ENCODE measurements at places on chromosomes 4 and X.

GRCh38 chr4:157217708-157218107 is 2.8 kb upstream of the GRIA2 start:
- no peak for DNase-seq

DNA sequence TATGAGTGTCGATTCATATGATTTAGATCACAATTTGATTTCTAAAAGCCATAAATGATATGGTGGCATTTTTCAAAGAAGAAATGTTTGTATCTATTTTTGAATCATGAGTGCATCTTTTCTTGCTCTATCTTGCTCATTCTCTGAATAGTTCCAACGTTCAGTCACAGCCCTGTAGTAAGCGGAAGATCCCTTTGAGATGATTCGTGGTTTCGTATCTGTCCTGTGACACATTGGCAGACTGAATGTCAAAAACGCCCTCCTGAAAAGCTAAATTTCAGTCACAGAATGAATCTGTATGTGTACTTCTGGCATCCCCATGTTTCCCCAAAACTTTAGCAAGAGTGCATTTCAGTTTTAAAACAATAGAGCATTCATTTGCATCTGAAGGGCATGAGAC is 1066.9 kb upstream of the TENM3 start:
- DNase-seq = no peak

GRCh38 chr4:44738615-44739014 is 12.3 kb upstream of the GNPDA2 start:
- DNase-seq = no peak

GRCh38 chr4:72768364-72768763 is 199.3 kb upstream of the ADAMTS3 start:
- DNase-seq = no peak

- DNase-seq = no peak
These were observed 123.7 kb downstream of the CBLL2 start for GRCh38 chrX:22396408-22396807.

Data from CD4-positive, CD25-positive, alpha-beta regulatory T cell (primary cell).